ENCODE measurements at places on chromosomes 7 and 10.

DNA sequence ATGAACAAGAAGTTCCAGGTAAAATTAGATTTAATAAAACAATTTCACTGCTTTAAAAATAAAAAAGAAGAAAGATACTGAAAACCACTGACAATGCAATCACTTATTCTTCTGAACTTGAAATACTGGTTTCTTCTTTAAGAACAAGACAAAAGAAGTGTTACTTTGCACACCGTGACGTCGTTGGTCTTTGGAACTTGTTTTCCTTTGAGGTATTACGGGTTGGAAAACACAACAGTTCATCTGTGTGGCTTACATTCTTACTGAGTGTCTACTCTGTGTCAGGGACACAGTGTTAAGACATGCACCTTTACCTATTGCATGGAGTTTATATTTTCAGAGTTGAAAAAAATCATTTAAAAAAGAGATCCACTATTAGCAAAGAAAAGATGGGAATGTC is 41.3 kb upstream of the UCN3 start:
- no peak for DNase-seq

DNA sequence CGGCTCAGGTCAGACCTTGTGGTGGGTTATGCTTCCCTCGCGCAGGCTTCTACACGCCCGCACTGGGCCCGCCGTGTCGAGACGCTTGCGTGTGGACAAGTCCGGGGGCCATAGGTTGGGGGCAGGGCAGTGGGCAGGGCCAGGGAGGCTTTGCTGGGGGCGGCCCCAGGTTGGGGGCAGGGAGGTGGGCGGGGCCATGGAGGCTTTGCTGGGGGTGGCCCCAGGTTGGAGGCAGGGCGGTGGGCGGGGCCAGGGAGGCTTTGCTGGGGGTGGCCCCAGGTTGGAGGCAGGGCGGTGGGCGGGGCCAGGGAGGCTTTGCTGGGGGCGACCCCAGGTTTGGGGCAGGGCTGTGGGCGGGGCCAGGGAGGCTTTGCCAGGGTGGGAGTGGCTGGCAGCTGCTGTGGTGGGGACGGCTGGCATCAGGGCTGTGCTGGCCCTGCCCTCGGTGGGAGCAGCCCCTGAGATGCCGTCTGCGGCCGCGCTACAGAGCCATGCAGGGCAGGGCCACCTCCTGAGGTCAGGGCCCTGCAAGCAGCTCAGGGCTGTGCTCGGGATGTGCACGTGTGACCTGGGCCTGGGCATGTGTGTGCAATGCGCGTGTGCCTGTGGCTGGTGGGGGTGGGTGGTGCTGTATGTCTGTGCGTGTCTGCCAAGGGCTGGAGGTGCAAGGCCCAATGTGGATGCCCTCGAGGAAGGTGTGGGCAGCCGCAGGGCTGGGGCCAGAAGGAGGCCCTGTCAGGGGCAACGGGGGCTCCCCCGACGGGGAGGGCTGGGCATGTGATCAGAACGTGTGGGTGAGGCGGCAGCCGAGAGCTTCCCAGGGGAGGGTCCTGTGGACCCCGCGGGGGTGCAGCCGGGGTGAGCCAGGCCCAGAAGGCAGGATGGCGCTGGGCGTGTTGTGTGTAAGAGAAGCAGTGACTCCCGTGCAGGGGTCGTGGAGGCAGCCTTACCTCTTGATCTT is 72.5 kb upstream of the NKX6-2 start:
- DNase-seq: no peak

DNA sequence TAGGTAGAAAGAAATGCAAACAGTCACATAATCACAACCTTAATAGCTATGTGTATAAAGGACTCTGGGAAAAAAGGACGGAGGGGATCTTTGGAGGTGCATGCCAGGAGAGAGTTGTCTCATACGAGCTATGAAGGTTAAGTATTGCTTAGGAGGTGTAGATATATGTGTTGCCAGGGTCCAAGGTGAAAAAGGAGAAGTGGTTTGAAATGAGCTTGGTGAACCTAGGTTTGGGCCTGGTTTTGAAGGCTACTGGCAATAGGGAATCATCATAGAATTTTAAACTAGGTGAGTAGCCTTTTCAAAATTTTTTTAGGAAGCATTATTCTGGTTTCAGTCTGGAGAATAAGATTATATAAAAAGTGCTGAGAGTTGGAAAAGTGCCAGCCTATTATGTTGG is 336.8 kb downstream of the AUTS2 start:
- no peak for DNase-seq

DNA sequence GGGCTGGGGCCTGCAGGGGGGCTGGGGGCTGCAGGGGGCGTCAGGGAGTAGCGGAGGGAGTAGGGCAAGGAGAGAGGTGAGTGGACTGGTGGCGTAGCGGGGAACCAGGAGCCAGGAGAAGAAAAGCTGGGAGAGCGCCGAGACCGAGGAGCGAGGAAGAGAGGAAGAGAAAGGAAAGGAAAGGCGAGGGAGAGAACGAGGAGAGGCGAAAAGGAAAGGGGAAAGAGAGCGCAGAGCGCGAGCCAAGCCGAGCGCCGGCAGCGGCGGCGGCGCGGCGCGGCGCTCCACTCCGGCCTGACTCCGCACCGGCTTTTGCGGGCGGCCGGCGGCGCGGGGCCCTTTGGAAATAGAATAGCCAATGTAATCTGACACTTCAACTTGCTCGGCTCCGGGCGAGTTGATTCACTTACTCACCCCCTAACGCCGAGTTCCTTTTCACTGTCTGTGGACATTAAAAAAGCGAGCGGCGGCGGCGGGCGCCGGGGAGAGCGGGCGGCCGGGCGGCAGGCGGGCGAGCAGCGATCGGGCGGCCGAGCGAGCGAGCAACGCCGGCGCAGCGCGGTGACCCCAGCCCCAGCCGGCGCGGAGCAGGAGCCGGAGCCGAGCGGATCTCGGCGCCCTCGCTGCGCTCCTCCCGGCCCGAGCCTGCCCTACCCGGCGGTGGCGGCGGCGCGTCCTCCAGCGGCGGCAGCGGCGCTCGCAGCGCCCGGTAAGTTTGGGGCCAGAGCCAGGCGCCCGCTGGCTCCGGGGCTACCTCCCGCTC is at the start of gene ZMIZ1:
TSS of gene ZMIZ1 (plus strand) at position 405 of the 763 bp plus-strand sequence. CDS start 132,667 bp downstream, outside the sequence.
- DNase-seq: peak; percentile 60

GRCh38 chr10:131211559-131211958 is 100.0 kb downstream of the TCERG1L start:
- DNase-seq: no peak

DNA sequence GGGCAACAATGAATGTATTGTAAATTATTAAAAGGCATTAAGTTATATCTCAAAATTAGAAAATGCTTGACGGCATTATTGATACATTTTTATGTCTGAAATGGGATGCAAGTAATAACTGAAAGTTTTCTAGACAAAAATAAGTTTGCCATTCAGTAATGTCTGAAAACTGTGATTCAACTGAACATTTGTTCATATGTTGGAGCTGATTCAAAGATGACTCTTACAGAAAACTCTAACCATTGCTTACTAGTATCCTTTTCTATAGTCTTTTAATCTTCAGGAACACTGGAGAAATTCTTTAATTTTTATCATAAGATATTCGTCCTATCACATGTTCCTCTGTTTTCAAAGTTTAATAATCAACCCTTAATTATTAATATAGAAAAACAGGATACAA is 71.1 kb upstream of the TFEC start:
- no peak for DNase-seq

DNA sequence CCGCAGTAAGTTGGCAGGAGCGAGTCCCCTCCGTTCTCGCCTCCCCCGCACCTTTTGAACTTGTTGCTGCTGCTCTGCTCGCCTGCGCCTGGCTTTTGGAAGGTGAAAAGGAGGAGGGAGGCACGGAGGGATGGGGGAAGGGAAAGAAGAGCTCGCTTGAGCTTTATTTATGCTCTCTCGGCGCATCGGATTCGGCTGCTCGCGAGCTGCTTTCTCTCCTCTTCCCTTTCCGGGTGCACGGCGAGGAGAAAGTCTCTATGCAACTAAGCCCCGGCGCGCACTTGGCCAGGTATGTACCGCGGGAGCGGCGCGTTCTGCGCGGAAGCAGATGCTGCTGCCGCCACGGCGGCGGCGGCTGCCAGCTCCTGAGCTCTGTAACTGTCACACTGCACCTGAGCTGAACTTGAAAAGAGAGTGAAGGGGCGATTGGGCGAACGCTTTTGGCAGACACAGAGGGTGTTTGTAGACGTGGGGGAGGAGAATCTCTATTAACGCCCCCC is 551 bp downstream of the KCND2 start:
- no peak for DNase-seq

- no peak for DNase-seq
Observed at GRCh38 chr7:24290004-24290641, 6.1 kb downstream of the NPY start.

- no peak for DNase-seq
Observed at GRCh38 chr10:66627156-66627555, 298.7 kb upstream of the LRRTM3 start.

DNA sequence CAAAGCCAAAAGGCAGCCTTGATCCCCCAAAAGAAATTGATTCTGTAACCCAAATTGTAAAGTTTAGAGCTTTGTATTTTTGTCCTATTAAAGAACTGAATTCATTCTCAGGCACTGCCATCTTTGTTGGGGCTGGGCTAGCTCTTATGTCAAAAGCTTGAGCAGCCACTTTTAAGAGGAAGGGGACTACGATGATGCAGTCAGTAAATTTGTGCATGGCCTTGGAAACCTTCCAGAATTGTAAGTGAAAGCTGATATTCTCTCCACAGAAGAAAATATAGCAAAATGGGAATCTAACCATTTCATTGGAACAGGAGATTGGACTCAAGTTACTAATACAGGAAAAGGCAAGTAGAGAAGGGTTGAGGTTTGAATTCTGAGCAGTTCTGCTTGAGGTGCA is 50.1 kb downstream of the RBM20 start:
- DNase-seq: no peak

DNA sequence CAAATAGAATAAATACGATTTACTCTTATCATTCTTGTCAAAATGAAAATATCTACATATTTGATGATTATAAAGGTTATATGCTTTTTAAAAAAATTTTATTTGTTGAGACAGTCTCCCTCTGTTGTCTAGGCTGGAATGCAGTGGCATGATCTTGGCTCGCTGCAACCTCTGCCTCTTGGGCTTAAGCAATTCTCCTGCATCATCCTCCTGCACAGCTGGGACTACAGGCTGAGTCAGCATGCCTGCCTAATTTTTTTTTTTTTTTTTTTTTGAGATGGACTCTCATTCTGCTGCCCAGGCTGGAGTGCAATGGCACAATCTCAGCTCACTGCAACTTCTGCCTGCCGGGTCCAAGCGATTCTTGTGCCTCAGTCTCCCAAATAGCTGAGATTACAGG is 48.9 kb downstream of the PUS7 start:
- DNase-seq: no peak

GRCh38 chr7:87075671-87076404 is 16.4 kb upstream of the ELAPOR2 start:
- DNase-seq: no peak

- DNase-seq: no peak
Observed at GRCh38 chr10:59027975-59028655, 148.3 kb upstream of the PHYHIPL start.

Data from esophagus squamous epithelium (tissue), 5 donors.